ENCODE measurements at places on chromosomes 6 and 20. TPM values are rescaled to one million over a fixed set of nuclear protein-coding genes. Genes with fewer than 3 reads are reported as not detected.

METTL24 gene
- total RNA-seq = not detected

PRPH2 gene
- 2.6 TPM for total RNA-seq

GNRH2 gene
- not detected for total RNA-seq

TNXB gene
- 4.8 TPM for total RNA-seq

Data from fibroblast of villous mesenchyme (primary cell).